ENCODE measurements at places on chromosomes 3 and 15.

DNA sequence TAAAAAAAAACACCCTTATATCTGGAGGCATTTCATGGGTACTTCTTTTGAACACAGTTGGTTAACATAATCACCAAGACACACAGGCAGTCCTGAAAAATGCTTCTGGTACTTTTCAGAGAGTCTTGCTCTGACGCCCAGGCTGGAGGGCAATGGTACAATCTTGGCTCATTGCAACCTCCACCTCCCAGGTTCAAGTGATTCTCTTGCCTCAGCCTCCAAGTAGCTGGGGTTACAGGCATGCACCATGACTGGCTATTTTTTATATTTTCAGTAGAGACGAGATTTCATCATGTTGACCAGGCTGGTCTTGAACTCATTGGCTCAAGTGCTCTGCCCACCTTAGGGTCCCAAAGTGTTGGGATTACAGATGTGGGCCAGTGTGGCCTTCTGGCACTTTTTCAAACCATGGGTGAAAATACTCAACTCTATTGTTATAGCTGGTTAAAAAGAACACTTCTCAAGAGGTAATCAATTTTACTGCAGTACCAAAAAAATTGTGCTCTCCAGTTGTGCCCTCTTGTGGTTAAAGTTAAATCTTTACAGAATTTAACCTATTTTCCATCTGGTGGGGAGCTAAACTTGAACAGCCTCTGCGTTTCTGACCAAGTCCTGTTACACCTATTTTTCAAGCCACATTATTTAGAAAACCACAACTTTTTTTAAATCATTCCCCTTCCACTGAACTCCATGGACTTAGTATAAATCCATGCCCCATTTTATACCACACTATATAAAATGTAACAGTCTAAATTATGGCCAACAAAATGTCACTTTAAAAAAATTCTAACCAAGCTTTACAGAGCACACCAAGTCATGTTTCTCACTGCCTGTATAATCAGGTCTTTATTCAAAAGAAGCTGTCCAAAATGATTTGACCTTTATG, 1.2 kb upstream of the SNAPC5 start:
- DNase-seq: no peak

- no peak for DNase-seq
Observed at GRCh38 chr3:89314454-89315098, 207.2 kb downstream of the EPHA3 start.

GRCh38 chr3:70182166-70182565, 130.3 kb downstream of the MDFIC2 start:
- no peak for DNase-seq

DNA sequence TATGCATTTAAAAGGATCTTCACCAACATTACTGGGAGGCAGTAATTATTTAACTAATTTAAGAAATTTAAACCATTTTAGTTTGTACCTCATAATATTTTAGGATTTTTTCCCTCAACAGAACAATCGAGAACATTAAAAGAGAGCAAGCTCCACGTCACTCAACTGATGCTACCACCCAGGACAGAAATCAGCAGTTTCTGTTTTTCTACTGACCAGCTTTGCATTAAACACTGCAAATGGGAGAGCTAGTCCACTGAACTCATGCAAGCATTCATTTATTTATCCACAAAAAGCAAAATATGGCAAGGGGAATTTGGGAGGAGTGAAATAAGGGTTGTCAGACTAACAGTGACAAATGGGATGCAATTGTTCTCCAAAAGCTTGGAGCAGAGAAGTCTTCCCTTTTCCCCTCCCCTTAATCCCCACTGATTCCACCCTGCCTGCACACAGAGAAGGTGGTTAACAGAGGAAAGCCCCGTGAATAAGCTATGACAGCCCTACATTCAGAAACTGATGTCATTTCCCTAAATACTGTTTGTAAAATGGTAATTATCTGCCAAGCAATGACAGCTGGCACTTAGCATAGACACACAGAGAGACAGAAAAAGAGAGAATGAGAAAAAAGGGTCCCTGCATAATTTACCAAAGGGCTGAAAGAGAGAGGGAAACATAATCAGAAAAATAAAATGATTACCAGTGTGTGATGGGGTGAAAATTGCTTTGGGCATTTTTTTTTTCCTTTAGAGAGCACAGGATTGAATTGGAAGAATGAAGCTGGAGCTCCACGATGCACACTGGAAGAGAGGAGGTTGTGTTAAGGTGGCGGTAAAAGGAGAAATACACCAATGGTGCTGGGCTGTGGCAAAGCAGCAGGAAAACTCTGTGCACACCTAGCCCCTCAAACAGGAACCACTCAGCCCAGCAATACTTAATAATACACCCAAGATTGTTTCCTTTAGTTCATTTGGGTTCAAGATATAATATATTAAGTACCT, 777.4 kb downstream of the TUSC7 start:
- no peak for DNase-seq

- DNase-seq: no peak
Observed at GRCh38 chr15:65305776-65306175, 1.3 kb downstream of the RNU5B-1 start.

- DNase-seq: no peak
Observed at GRCh38 chr15:65068403-65068788, 605 bp upstream of the RASL12 start.

DNA sequence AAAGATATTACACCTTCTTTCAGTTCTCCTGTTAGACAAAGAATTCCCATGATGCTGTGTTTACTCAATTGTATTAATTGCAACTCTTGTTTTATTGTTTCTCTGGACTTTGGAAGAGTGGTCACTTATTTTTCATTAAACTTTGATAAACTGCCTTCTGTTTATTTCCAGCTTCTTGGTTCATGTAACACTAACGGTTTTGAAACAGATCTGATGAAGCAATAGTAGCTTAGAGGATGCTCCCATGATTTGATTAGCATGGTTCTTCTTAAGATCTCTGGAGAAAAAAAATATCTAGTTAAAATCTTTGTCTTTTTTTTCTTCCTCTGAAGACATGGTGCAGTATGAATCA, 90.1 kb downstream of the FNDC3B start:
- no peak for DNase-seq

GRCh38 chr3:13095408-13095937, 22.2 kb upstream of the IQSEC1 start:
- no peak for DNase-seq

DNA sequence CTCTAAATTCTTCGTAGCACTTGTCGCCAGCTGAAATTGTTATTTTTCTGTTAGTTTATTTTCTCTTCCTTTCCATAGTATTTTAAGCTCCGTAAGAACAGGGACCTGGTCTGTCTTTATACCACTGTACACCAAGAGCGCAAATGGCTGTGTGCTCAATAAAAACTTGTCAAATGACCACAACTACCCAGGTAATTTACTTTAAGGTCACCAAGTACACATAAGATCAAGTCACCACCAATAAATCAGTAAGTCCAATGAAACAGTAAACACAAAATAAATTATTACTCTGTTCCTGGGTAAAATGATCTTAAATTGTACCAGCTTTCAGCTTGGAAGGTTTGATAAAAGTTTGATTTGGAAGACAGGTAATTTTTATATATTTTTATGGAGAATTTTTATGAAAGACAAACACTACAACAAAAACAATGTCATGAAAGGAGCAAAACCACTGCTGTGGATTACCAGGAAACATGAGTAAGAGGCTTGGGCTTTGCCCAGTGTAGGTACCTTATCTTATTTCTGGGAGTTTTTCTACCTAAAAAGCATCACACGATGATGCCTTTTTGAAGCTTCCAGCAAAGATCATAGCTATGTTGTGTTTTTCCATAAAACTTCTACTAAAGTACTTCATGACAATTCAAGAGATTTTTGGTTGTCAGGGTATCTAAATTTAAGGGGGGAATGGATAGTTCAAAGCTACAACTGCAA, 406.8 kb downstream of the SHQ1 start:
- no peak for DNase-seq

DNA sequence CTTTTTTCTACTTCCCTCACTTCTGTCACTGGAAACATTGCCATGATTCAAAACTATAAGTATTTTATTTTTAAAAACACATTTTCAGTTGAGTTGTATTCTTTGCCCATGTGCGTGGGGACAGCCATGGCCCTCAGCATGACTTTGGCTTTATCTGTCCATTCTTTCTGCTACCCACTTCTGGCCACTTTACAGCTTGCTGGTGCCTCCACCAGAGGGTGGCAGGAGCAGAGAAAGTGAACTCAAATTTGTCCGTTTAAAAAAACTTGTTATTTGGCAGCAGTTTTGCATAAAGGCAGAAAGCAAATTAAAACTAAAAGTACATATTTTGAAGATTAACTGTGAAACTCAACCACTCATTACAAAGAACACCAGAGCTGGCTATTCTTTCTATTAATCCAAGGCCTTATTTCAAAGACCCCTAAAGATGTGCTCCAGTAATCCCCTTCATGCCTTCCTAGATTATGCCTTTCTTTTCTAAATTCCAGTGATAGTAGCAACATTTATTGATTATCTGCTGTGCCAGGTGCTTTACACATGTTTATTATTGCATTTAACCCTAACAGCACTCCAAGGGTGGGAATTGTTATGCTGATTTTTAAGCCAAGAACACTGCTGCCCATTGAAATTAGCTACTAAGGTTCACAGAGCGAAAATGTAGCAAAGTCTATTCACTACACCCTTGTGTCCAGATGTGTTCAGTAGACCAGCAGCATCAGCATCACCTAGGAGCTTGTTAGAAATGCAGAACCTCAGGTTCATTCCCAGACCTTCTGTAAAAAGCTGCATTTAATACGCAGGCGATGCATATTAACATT, 134.8 kb downstream of the THRB start:
- no peak for DNase-seq
